ENCODE measurements at places on chromosomes 2 and 18.
A peak's percentile ranks its signal among the peaks of the same experiment; 100 is the strongest.

DNA sequence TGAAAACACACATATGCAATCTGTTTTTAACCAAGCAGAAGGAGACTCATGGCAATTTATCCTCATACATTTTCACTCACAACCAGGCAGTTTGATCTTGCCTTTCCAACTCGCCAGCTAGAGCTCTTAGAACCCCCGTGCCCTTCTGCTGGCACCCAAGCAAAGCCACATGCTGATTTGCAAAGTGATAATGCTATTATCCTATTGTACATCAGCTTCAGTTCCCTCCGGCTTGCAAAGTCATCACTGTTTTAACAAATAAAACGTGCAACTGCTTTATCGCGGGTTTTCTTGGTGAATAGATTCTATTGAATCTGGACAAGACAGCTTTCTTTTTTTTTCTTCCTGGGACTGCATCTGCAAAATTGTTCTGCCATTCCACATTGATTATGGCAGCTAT, 314.6 kb downstream of the LNPK start:
- no peak for DNase-seq

DNA sequence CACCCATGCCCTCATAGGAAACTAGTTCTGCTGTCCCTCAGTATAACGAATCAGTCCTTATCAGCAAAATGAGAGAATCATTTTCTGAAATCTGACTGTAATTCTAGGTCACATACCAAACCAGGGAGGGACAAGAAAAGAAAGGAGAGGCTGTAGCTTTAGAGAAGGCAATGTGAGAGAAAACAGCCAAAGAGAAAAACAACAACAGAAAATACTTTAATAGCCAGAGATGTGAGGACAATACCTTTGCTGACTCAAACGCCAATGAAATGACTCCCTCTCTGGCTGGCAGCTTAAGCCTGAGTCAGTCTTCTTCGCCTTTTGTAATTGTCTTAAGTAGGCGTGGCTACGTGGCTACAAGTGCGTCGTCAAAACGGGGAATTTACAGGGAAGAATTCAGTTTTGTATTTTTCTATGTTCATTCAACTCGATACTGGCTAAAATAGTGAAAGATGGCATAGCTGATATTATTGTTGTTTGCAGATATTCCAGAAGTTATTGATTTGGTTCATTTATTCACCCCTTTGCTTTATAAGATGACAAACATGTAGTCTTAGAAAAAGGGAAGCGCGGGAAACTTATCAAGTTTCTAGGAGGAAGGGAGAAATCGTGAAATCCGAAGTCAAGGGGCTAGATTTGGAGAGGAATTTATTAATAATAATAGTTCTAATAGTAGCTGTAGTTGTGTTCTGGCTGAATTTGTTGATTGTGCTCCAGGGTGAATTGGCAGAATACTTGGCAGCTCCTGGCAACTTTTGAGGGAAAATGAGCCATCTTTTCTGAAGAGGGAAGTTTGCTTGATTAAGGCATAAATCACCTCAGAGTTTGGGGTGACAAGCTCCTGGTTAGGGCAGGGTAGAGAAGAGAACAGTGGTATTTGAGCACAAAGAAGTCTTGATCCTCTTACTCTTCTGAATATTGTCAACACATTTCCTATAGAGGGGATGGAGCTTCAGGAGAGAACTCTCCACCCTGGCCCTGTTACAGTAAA, at the start of gene IL1A:
IL1A (minus strand) TSS at position 295 of the 991 bp plus-strand sequence. CDS start 723 bp downstream, outside the sequence.
- DNase-seq: no peak

GRCh38 chr2:158546412-158547144, 89.8 kb downstream of the PKP4 start:
- no peak for DNase-seq

DNA sequence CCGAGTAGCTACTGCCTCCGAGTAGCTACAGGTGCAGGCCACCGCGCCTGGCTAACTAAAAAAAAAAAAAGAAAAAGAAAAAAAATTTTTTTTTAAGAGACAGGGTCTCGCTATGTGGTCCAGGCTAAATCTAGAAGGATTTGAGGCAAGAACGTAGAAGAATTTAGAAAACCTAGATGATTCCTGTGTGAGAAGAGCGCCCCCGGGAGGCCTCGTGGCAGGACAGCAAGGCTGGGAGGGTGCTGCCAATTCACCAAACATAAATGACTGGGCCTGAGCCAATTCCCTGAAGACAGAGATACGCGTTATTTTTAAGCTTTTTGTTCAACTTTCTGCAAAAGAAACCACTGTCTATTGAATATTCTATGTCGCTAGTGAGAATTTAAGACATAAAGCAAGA, 90.1 kb upstream of the TGFA start:
- DNase-seq: peak; percentile 12

- DNase-seq: no peak
Measured at GRCh38 chr2:163081754-163082153, 243.2 kb upstream of the KCNH7 start.

DNA sequence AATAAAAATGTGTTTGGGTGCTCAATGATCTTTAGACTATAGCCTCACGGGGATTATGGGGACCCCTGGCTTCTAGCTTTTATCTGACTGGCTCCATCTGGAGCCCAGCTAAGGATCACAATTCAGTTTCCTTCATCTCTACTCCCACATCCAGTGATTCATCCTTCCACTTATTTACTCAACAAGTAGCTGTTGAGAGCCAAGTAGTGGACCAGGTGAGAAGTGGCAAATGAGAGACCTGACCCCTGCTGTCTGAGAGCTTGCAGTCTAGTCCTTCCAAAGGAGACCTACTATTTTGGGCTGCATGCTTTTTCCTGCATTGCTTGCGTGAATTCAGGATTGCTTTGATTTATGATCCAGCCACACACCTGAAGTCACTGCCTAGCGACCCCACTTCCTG, 10.7 kb upstream of the DSG3 start:
- DNase-seq: no peak

GRCh38 chr2:67880291-67880761, 182.5 kb downstream of the C1D start:
- no peak for DNase-seq

DNA sequence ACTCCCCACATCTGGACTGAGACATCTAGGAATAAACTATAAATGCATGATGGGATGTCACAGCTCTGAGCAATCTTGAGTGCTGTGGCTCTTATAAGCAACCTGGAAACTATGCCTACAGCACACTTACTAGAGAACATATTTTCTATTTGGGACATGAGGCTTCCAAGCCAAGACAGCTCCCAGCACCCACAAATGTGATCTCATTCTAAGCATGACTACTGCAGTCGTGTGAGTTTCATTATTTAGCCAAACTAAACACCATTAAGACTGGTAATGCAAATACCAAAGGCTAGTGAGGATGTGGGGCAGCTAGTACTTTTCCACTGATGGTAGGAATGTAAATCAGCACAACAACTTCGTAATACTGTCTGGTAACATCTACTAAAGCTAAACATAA, 72.5 kb downstream of the RTTN start:
- DNase-seq: no peak

DNA sequence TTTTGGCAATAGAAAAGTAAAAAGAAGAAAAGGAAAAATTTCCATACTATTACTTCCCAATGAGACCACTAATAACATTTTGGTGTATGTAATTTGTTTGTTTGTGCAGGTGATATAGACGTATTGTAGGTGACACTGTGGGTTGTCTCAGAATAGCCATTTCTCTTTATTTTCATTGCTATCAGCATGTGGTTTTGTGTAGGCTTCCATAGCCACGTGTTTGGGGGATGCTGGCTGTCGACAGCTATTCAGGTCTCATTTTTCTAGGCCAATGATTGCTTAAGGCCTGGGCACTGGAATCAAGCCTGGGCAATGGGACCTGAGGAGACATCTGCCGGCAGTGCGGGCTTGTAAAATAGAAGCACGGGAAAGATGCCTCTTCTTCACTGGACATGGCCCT, 71.0 kb upstream of the KCTD1 start:
- no peak for DNase-seq

- no peak for DNase-seq
Measured at GRCh38 chr2:211302676-211303075, 746.3 kb downstream of the CPS1 start.

GRCh38 chr2:71226096-71226964, 573 bp downstream of the PAIP2B start:
- peak; percentile 73 for DNase-seq

DNA sequence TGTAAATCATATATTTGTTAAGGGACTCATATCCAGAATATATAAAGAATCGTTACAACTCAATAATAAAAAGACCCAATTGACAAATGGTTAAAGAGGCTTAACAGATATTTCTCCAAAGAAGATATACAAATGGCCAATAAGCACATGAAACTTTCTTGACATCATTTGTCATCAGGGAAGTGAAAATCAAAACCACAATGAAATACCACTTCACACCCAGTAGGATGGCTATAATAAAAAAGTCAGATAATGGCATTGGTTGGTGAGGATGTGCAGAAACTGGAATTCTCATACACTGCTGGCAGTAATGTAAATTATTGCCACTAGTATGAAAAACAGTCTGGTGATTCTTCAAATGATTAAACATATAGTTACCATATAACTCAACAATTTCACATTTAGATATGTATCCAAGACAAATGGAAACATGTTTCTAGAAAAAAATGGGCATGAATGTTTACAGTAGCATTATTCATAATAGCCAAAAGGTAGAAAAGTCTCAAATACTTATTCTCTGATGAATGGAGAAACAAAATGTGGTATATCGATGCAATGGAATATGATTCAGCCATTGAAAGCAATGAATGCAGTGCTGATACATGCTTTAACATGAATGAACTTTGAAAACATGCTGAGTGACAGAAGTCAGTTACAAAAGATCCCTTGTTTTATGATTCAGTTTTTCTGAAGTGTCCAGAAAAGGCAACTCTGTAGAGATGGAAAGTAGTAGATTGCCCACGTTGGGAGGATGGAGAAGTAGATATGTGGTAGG, 304.6 kb upstream of the ZEB2 start:
- no peak for DNase-seq

DNA sequence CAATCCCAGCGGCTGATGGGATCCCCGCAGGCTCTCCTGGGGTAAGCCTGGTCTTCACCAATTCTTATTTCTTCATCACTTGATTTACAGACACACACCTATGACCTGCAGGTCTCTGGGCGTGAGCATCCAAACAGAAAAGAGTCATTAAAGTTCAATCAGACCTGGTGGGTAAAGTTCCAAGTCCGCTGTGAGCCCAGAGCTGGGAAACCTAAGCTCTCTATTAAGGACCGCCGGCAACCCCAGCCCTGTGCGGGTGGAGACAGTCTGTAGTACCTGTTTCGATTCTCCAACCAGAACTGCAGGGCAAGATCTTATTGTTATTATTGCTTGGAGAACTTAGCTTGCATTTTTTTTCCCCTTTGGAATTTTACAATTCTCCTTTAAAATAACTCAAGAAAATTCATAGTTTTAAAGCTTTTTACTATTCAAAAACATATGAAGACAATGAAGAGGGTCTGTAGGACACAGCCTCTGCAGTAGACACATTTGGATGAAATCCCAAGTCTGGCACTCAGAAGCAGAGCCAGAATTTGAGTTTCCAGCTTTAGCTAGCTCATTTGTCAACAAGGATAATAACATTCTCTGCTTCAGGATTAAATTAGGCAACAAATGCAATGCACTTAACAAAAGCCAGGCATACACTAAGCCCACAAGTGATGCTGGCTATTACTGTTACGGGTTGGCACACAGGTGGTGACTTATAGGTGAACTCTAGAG, 376.4 kb downstream of the INSIG2 start:
- DNase-seq: no peak

DNA sequence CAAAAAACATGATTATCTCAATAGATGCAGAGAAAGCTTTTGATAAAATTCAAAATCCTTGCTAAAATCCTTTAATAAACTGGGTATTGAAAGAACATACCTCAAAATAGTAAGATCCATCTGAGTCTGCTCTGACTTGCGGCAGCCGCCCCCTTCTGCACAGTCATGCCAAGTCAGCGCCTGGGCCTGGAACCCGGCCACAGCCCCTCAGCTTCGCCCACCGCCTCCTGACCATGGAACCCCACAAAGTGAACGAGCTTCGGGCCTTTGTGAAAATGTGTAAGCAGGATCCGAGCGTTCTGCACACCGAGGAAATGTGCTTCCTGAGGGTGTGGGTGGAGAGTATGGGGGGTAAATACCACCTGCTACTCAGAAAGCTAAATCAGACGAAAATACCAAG, 270.9 kb upstream of the TFPI start:
- DNase-seq: no peak

DNA sequence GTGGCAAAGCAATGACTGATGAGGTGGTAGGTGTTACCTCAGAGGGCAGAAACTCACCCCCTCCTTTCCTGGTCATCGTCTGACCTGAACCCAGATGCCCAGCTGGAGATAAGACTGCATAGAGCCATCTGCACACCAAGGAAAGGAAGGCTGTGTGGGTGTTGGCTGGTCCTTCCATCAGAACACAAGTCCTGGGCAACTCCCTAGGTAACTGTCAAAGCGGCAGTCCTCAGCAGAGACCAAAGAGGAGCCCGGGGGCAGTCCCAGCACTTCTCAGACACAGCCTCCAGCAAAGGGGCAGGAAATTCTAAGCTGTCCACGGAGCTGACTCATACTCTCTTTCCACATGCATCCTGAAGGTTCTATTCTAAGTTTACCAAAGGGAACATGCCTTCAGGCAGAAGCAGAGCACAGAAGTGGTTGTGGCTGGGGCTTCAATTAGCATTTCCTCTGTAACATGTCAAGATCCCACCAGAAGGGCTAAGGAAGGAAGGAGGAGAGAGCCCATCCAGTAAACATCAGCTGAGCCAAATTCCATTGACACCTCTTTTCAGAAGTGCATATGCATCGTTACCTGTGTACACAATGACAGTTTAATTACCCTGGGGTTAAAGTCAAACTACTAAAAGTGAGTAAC, 54.7 kb downstream of the SPRED2 start:
- DNase-seq: no peak

GRCh38 chr2:86026744-86027065, 79.0 kb downstream of the POLR1A start:
- DNase-seq: no peak

GRCh38 chr2:132911726-132912724, 242.0 kb upstream of the LYPD1 start:
- no peak for DNase-seq

GRCh38 chr2:1969701-1970015, 225.3 kb upstream of the PXDN start:
- no peak for DNase-seq

GRCh38 chr2:101388232-101388631, 929 bp upstream of the CREG2 start:
- no peak for DNase-seq

GRCh38 chr2:150476809-150477302, 10.6 kb downstream of the RND3 start:
- no peak for DNase-seq

DNA sequence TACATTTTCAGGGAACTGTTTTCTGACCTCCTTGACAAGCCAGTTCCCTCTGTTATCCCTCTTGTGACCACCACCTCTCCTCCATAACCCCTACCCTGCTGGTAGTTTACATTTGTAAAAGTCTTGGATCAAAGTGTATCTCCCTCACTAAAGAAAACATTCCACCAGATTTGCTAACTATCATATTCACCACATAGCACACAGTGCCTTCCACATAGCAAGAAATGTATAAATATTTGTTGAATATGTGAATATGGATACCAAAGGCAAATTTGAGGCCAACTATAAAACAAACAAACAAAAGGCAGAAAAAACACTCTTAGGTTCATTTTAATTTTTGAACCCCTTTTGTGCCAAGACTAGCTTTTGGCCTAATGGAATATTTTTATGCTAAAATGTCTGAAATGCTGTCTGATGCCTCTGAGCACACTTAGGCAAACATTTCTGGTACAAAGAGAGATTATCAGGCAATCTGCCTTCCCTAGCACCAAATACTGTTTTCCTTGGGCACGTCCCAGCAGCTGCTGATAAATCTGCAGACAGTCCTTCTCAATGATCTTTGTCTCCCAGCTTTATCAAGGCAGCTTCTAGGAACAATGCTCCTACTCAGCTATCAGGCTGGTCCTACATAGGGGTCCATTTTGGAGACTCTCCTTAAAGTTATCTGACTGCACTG, 26.7 kb upstream of the ST8SIA3 start:
- DNase-seq: no peak

GRCh38 chr18:59142274-59142673, 2.6 kb downstream of the SEC11C start:
- no peak for DNase-seq
